ENCODE measurements at places on chromosomes 11 and 22.
A peak's percentile ranks its signal among the peaks of the same experiment; 100 is the strongest.

- no peak for DNase-seq
Observed at GRCh38 chr11:88105526-88105925, 69.7 kb downstream of the RAB38 start.

DNA sequence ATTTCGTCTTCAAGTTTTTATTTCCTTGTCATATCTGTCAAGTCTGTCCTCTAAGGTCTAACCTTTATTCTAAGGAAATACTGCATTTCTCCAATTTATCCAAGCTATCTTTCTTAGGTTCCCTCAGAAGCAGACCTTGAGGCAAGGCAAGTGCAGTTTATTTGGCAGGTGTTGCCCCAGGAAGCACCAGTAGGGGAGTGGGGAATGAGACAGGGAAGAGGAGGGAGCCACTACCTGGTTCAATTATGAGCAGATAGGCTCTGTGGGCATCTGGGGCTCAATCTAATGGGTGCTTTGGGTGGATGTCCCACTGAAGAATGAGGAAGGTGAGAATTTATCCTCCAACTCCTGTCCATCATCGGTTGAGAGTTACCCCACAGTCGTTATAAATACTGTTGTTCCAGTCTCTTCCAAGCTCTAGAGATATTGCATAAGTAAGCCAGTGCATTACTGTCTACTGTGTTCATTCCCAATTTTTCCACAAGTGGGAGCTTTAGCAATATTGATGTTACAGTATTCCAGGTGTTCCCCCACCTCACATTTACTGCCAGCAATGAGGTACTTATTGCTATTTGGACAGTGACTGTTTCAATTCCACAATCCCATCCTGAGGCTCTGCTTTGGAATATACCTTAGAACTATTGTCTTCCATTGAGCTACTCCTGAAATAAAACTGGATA lies 154.9 kb upstream of the CEP126 start:
- no peak for DNase-seq

- no peak for DNase-seq
Observed at GRCh38 chr11:32723332-32723731, 71.1 kb downstream of the CCDC73 start.

DNA sequence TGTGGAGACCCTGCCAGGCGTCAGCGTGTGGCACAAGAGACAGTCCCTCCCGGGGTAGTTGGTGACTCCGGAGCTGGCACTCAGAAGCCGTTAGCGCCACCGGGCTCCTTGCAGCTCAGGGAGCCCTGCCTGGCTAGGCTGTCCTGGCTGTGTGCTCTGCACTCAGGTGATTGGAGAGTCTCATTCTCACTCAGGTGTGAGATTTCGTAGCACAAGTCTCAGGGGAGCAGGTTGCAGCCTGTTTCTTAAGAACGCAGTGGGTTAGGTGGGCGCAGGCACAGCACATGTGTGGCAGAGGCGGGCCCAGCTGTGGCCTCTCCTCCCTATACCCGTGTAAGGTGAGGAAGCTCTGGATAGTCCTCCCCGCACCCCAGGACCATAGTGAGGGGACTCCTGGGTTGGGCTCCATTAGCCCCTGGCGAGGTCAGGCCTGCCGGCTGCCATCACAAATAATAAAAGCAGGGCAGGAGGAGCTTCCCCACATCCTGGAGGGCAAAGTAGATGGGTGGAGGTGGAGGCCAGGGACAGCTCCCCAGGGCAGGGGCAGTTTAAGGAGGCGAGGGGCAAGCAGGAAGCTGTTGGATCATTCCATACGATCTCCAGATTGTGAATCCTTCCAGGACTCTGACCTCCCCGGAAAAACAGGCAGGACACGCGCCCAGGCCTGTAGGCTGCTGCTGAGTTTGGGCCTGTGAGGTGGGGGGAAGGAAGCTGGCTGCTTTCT lies 39.4 kb downstream of the SBF1 start:
- no peak for DNase-seq

DNA sequence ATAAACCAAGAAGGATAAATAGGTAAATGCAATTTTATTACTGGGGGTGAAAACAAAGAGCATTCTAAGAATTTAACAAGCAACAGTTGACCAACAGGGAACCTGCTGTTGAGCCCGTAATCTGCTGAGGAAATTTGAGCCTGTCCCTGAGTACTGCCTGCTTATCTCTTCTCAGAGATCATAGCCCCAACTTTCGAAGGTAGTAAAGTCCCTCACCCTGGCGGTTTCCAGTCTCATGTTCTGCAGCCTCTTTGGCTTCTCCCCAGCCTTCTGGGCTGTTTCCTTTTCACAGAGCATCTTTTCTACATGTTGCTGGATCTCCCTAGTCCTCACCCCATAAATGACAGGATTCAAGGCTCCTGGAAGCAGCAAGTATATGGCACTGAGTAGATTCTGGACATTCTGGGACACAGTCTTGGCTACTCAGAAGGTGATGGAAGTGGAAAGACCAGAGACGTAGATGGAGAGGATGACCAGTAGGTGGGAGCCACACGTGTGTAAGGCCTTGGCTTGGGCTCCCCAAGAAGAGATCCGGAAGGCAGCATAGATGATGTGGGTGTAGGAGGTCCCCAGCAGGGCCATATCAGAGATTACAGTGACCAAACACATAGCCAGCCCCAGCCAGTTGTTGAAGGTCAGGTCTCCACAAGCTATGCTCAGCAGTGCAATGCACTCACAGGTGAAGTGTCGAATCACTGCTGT lies 51.6 kb downstream of the RRM1 start:
- no peak for DNase-seq

GRCh38 chr22:30606455-30607299 lies at the start of gene TCN2:
Gene TCN2 (plus strand): TSS chr22:30607174. CDS start chr22:30607332, 158 bp downstream.
- peak; percentile 78 for DNase-seq

- DNase-seq = no peak
Observed at GRCh38 chr11:33324302-33324985, 67.3 kb downstream of the HIPK3 start.

All from NCI-H1105 (cell line).